PC-3 (cell line): ENCODE measurements at places on chromosomes 11 and 22.

DNA sequence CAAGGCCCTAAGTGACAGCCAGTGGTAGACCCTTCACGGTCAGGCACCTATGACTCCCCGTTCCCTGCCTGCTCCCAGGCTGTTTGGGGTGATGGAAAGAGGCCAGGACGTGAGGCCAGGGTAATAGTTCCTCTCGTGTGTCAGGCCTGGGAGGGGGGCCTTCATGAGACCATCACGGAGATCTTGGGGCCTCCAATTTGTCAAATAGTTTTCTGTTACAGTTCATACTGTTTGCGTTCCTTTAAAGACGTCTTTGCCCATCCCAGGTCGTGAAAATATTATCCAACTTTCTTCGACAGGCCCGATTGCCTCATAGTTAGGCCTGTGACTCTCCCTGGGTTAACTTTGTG lies 62.2 kb upstream of the KCNQ1OT1 start:
- DNase-seq, result no peak

DNA sequence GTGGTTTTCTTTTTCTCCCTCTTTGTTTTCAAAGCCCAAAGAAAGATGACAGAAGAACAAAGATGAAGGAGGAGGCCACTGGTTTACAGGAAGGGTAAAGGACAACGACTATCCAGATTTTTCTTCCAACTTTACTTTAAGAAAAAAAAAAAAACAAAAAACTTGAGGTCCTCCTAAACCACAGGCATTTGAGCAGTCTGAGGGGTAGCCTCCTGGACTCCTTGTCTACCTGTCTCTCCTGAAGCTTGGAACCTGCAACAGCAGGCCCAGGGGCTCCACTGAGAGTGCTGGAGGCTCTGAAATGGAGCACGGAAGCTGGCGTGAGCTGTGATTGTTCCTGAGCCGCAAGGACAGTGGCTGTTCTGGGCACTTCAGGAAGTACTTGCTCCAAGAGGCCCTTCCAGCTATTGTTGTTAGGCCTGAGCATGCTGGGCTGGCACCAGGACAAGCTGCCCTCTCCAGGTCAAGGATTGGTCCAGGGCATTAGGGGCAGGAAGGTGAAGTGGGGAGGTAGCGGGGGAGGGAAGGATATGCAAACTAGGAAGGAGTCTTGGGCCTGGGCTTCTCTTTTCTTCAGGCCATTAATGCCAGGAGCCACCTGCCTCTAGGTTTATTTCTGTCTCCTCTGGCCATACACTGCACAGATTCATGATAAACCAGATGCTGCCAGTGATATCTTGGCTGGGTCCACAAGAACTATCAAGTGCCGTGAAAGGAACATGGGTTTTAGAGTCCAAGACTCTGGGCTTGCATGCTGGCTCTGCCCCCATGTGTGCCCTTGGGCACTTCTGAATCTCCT lies 147.3 kb downstream of the CCDC34 start:
- no peak for DNase-seq

DNA sequence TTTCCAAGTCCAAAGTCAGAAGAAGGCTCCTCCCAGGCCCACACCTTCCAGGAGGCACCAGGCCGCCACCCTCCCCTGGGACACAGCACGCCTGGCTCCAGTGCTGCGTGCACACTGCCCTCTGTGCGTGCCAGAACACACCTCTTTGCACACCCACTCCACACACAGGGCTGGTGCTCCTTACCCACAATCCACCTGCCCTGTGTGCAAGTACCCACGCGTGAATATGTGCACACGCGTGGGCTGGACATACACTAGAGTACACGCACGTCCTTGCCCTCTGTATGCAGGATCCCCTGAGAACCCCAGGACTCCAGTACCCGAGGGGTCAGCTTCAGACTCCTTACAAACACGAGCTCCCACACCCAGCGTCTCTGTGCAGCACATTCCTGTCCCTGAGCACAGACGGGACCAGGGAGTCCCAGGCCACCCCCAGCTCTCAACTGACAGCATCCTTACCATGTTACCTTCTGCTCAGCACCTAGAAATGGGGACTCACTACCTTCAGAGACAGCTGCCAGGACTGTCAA lies 2.8 kb downstream of the DUSP8 start:
- no peak for DNase-seq

DNA sequence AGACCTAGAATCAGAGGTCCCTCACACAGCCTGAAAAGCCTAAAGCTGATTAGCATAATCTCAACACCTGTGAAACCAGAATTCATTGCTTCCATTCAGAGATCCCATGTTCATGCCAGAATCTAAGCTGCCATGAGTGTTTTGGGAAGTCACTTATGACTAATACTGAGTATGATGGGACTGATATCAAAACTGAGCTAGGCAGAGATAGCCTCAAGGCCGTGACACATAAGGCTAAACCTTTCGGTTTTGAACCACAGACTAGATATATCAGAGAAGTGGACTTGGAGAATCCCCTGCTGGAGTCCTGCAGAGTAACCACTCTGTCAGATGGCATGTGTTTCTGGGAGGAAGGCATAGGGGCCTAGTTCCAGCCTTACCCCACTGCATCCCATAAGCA lies 23.1 kb upstream of the GLYATL2 start:
- DNase-seq, result peak; percentile 27

DNA sequence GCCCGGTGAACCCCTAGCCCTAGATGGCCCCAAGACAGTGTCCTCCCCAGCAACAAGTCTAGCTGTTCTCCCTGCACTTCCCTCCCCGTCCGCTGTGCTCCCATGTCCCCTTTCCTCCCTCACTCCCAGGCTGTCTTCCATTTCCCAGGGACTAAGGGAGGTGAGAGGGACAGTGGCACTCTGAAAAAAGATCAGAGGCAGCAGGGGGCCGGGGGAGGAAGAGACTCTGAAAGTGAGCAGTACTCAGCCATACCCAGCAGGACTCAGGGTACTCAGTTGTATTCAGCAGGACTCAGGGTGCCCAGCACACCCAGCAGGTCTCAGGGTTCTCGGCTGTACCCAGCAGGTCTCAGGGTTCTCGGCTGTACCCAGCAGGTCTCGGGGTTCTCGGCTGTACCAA lies 48.4 kb upstream of the THY1 start:
- no peak for DNase-seq
